ENCODE measurements at places on chromosomes 13 and 19. TPM values are rescaled to one million over a fixed set of nuclear protein-coding genes. Genes with fewer than 3 reads are reported as not detected.
A peak's percentile ranks its signal among the peaks of the same experiment; 100 is the strongest.

Gene CEACAM19
- total RNA-seq: 1.1 TPM

Gene DMKN
- total RNA-seq: 0.11 TPM

Gene DZIP1
- total RNA-seq: not detected

Gene ZIC2
- total RNA-seq: not detected

Gene S1PR5
- total RNA-seq: 0.11 TPM

Gene SIGLEC9
- total RNA-seq: 0.74 TPM

Gene CBARP
- total RNA-seq: 0.77 TPM

Gene ELANE
- not detected for total RNA-seq

DNA sequence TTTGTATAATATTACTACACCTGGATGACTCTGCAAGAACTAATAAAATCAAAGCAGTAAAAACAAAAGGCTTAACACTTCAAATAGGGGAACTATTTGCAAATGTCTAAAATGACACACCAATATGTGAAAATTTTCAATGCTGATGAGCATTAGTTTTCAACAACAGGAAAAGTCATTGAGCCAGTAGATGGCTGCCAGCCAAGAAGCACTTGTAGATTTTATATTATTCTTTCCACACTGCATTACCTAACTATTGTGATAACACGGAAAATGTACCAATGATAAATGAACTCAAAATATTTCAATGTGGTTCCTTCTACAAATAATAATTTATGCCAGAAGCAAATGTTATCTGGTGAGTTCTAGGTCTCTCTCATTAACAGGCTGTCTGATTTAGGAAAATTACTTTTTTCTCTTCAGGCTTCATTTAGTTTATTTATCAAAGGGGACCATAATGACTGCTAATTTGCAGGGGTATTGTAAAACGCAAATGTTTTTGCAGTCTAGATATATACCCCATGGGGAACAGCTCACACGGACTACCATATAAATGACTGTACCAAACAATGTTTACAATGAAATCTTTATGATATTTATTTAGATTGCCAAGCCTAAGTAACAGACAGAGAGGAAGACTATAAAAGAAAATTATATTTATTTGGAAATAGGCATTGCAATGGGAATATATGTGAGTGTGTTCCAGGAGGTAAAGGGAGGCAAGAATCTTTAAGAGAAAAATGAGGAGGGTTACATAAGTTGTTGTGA lies 407.8 kb downstream of the LIG4 start:
- no peak for ATAC-seq

DNA sequence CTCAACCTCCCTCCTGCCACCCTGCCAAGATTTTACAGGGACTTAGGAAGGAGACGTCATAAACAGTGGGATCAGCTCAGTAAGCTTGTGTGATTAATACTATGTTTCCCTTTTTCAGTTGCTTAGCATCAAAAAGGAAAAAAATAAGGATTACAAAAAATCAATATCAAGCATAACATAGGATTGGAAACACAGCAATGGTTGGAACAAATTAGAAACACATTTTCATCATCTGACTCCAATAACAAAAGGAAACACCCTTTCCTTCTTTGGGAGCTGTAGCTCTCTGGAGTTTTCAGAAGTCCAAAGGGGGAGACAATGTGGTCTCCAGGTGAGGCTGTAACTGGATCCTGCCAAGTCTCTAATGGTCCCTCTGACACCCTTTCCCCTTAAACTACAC lies 233.4 kb downstream of the B3GLCT start:
- no peak for ATAC-seq

DNA sequence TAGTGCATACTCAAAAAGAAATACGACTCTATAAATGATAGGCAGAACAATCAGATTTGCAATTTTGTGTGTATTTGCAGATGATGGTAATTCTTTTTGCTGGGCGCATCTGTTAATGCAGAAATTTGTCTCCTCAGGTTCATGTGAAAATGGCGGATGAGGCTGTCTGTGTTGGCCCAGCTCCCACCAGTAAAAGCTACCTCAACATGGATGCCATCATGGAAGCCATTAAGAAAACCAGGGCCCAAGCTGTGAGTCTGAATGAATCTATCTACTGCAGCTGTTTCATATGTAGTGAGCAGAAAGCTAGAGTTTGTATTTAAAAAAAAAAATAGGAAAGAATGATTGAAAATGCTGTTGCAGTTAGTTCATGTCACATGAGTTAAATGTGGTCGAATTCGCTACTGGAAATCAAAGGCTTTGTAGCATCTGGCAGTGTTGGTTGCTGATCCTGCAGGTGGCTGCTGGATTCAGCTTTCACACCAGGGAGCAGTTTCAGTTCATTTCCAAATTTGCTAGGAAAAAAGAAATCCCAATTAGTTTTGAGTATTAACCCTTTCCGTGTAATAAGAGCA lies 66.0 kb downstream of the PCCA start:
- ATAC-seq: no peak

- ATAC-seq: no peak
Observed at GRCh38 chr13:47798906-47799305, 202.2 kb downstream of the SUCLA2 start.

DNA sequence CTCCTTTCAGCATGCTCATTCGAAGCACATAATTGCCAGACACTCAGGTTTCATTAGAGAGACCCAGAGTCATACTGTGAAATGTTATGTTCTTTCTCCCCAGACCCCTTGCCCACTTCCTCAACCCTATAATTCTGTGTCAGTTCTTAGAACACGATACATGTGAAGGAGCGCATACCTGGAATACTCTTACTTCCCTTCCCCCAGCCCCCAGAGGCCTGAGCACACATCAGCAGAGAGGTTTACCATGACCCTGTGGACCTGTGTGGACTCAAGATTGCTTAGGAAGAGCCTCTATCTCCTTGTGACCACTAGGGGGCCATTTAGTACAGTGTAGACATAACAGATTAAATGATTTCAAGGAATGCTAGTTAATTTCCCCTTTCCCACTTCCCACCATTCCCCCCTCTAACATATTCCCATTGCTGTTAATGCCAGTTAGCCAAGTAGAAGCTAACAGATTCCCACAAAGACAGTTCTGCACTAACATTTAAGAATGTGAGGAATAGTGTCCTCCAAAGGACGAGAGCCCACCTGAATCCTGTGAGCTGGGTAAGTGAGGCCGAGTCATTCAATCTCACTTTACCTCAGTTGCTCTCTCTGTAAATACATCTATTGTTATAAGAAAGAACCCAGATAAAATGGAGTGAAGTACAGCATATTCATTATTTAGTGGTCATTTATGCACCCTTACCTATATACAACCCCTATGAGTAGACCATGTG lies 154.2 kb upstream of the MAB21L1 start:
- ATAC-seq: peak; percentile 46

DNA sequence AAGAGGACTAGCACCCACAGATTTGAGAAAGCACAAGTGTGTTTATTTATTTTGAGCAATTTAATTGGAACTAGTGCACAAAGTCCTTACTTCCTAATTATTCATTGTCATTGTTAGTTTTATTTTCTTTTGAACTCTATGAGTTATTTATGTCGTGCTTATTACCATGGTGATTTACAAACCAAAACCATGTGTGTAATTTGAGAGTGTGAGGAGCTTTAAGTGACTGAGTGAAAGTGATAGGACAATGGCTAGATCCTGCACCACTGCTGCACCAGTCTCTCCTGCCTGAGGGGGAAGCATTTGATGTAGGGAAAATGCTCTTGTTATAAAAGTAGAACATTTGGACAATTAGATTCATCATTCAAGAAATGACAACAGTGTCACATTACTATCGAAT lies 172.3 kb upstream of the KLF12 start:
- ATAC-seq: peak; percentile 23

DNA sequence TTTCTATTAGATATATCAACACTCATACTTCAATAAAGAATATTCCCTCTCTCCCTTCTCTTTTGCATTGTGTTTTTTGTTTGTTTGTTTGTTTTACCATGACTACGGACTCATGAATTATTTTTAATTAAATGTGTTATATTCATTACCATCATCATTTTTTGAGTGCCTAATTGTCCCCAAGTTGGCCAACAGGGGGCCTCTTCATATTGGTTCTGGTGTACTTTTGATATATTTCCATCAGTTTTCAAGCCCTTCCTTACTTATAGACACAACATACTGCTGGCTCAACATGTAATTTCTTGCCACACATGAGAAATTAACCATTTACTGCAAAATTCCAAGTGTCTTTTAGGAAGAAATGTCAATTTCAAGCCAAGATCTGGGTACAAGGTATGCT lies 54.5 kb upstream of the GPC6 start:
- ATAC-seq: no peak
